NCI-H524 (cell line): ENCODE measurements at places on chromosomes 5 and 9.
A peak's percentile ranks its signal among the peaks of the same experiment; 100 is the strongest.

DNA sequence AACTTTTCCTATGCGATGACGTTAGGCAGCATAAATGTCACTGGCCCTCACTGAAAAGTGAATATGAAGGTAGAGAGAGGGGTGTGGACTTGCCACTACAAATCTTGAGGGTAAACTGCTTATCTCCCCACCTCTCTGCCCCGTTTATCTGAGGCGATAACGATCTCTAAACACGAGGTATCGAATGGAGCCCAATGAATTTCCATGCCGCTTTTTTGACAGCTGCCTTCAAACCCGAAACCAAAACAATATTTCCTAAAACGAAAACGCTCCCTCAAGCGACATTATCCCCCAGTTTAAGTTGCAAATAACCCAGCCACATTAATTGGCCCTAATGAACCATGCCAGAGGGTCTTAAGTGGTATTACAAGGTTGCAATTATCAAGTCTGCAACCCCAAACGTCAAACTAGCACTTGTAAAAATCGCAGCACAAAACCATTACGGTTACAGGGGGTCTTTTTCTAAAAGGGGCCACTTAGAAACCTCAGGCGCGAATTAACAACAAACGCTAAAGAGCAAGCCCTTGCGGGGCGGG is 1.4 kb downstream of the NR3C1 start:
- DNase-seq = peak; percentile 25

GRCh38 chr9:2128141-2128540 is 113.0 kb downstream of the SMARCA2 start:
- no peak for DNase-seq

GRCh38 chr5:7894860-7895259 is 25.9 kb downstream of the MTRR start:
- DNase-seq = no peak

DNA sequence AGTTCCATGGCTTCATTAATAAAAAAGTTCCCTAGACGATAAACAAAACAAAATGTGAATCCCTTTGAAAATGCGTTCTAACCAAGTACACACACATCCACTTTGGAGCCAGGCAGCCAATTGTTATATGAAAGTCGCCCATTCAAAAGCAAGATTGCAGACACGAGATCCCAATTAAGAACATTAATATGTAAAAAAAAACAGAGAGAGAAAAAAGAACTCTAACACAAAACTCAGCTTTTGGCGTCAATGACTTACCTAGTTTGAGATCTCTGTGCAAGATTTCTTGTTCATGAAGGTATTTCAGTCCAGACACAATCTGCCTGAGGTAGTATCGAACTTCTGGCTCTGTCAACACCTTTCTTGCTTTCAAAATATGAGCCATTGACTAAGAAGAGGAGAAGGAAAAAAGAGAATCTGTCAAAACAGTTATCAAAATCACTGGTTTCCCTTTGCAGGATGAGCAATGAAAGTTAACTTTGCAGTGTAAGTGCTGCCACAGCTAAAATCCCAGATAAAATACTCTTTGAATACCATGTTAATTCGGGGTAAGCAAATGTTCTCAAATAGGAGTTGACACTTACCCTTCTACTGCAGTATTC is 1.6 kb downstream of the PLK2 start:
- no peak for DNase-seq

DNA sequence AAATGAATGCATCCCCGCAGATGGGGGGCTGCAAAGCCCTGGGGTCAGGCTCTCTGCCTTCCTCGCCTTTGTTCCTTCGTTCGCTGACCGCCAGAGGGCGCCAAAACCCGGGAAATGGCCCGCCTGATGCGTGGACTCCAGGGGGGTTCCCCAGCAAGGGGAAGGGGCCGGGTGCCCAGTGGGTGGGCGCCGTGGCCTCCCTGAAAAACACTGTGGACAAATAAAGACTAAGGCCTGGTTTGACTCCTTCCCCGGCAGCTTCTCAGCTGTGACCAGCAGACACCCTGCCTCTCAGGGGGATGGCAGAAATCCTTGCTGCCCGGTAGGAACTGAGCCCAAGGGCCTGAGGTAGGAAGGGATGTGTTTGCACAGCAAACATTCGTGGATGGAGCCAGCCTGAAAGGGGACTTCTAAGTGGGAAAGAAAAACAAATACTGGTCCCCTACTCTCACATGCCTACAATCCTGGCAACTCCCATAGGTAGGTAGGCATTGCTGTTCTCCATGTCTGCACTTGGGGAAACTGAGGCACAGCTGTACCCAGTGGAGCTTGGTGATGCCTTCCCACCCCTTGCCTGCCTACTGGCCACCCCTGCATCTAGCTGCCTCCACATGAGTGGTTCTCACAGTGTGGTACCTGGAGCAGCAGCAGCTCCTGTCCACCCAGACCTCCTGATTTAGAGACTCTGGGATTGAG is 57.7 kb downstream of the DUSP1 start:
- peak; percentile 48 for DNase-seq

GRCh38 chr5:117657541-117657940 is 1082.9 kb upstream of the SEMA6A start:
- DNase-seq = peak; percentile 19

GRCh38 chr5:68441309-68442073 is 225.9 kb downstream of the PIK3R1 start:
- no peak for DNase-seq

DNA sequence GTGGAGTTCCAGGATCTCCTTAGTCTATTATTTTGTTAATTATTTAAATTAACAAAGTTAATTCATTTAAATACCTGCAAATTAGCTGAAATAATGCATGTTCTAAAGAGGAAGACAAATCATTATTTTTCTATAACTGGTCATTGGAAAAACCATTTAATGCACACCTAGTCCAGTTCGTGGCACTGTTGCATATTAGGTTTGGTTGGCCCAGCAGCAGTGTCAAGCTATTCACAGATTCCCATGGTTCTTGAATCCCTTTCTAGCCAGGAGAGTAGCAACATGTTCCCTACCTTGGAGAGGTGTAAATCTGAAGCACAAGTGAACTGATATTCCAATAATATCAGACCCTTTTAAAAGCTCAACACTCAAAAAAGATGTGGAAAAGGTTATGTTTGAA is 155.2 kb downstream of the TMEM161B start:
- no peak for DNase-seq
